Renal pelvis (tissue), 12 donors: ENCODE measurements at places on chromosomes 7 and 10. TPM values are rescaled to one million over a fixed set of nuclear protein-coding genes. Genes with fewer than 3 reads are reported as not detected.

CYP51A1 gene
- 69.4 TPM for polyA plus RNA-seq

NUP205 gene
- polyA plus RNA-seq = 67.9 TPM

CUBN gene
- polyA plus RNA-seq = 254 TPM

PRKAR2B gene
- 37.4 TPM for polyA plus RNA-seq

HBP1 gene
- 133 TPM for polyA plus RNA-seq

DNA sequence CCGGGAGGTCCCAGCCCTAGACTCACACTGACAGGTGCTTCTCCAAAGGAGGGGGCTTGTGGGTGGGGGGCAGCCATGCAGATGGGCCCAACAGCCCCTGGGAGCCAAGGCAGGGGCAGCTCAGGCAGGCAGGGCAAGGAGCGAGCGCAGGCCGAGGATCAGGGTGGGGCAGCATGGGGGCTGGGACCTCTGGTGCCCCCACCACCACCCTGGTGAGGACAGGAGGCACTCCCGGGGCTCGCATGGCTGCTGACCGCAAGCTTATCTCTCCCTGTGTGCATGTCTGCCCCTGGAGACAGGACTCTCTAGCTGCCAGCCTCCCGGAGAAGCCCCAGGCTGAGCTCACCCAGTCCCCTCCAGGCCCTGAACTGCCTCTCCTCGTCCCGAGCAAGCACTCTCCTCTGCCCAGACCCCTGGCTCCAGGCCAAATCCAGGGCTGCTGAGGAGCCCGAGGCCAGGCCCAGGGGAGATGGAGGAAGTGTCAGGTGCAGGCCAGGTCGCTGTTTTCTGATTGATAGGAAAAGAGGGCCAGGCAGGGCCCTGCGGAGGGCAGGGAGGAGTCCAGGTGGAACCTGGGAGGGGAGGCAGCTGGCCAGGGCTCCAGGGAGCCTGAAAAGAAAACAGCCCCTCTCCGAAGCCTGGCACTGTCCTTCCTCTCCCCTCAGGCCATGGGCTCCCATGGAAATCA, 39.0 kb downstream of the PDGFA start:
- DNase-seq = no peak

- DNase-seq = no peak
Observed at GRCh38 chr7:76217942-76218566, 16.4 kb downstream of the SRRM3 start.

- no peak for DNase-seq
Observed at GRCh38 chr10:44510379-44511115, 125.7 kb upstream of the CXCL12 start.
